DMS 273 treated with DMSO at 0.1 percent for 48 hours (cell line): ENCODE measurements at places on chromosomes 6 and 20.

DNA sequence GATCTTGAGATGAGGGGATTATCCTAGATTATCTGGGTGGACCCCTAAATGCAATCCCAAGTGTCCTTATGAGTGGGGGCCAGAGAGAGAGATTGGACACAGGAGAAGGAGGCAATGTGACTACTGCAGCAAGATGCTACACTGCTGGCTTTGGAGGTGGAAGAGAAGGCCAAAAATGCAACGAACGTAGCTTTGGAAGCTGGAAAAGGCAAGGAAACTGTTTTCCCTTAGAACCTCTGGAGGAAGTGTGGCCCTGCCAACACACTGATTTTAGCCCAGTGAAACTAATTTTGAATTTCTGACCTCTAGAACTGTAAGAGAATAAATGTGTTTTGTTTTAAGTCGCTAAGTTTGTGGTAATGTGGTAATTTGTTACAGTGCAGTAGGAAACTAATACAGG is 15.7 kb downstream of the PPARD start:
- no peak for DNase-seq

GRCh38 chr20:8749101-8749500 is 319.8 kb upstream of the PLCB4 start:
- no peak for DNase-seq

- DNase-seq, result no peak
Observed at GRCh38 chr20:31781945-31782344, 37.2 kb upstream of the MYLK2 start.

DNA sequence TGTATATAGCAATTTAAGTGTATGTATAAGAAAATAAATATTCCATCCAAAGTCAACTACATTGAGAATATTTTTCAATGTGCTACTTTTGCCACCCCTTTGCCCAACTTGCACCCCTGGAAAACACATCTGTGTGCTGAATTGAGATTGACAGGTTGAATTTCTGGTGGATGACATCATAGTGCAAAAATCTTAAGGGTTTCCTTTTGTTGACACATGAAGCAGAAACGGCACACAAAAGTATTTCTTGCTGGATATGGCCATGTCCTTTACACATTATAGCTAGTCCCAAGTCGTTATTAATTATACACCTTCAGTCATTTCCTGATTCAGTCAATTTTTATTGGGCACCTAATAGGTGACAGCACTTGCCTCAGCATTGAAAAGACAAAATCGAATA is 188.7 kb upstream of the FBXL4 start:
- no peak for DNase-seq

DNA sequence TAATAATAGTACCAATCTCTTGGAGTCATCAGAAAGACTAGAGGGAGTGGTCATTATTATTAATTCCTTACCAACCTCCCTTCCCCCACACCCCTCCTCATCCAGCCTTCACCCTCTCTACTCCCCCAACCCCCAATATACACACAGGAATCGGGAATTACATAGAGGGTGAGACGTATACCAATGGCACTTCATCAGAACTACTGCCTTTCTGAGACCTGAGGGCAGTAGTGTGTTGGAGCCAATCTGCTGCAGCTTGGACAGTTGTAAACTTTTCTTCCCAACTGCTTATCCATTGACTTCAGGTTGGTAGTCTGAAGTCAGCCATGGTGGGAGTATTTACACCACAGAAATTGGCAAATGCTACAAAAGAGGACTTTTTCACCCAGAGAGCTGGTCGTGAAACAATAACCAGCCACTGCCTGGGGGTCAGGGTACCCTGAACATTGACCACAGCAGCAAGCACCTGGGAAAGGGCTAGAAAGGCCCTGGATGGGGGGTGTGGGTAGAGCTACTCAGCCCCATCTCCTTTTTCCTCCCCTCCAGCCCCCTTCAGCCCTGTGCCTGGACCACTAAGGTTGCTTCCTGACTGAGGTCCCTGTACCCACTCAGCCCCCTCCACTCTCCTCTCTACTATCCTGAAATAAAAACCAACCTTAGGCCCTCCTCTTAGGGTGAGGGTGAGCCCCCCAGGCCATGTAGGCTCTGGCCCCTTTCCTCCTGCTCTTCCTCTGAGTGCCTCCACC is 161.5 kb downstream of the MRPL14 start:
- no peak for DNase-seq

- no peak for DNase-seq
Observed at GRCh38 chr6:156821707-156822106, 44.5 kb downstream of the ARID1B start.

DNA sequence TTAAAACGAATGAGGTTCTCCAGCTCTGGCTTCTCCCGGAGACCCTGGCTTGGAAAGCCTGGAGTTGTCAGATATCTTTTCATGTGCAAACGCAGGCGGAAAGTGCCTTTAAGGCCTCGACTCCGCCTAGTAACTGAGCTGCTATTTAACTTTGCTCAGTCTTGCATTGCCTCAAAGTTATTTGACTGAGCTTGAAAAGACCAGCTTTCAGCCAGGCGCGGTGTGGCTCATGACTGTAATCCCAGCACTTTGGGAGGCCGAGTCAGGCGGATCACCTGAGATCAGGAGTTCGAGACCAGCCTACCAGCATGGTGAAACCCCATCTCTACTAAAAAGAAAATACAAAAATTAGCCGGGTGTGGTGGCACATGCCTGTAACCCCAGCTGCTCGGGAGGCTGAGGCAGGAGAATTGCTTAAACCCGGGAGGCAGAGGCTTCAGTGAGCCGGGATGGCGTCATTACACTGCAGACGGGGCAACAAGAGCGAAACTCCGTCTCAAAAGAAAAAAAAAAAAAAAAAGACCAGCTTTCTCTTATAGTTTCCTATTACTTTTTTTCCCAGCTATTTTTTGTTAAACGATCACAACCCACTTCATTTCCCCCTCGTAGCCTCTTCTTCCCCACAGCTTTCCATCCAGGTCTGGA is 1.9 kb downstream of the GCNT2 start:
- DNase-seq, result no peak

GRCh38 chr6:124368131-124368530 is 564.5 kb downstream of the NKAIN2 start:
- DNase-seq, result no peak

DNA sequence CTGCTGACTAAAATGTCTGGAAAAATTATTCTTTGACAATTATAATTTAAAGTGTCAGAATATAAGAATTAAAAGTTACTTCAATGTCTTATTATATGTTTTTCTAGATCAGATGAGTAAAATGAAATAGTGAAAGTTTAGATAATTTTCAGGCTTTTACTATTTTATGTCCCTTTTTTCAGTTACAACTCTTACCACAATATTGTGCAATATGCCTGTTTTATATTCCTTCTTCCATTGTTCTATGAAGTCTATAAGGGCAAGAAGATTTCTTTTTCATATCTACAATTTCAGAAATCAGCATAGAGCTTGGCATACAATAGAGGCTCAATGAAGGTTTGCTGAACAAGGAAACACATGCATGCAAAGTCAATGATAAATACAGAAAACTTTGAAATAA is 401.2 kb upstream of the HTR1E start:
- DNase-seq, result no peak

DNA sequence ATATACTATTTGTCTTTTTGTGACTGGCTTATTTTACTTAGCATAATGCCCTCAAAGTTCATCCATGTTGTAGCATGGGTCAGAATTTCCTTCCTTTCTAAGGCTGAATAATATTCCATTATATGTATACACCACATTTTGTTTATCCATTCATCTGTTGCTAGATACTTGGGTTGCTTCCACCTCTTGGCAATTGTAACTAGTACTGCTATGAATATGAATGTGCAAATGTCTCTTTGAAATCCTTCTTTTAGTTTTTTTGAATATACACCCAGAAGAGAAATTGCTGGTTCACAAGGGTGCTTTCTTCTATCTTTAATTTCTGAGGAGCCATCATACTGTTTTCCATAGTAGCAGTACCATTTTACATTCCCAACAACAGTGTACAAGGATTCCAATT is 21.3 kb upstream of the MAP7 start:
- DNase-seq, result no peak
